ENCODE measurements at places on chromosomes 12 and 14. TPM values are rescaled to one million over a fixed set of nuclear protein-coding genes. Genes with fewer than 3 reads are reported as not detected.

DNA sequence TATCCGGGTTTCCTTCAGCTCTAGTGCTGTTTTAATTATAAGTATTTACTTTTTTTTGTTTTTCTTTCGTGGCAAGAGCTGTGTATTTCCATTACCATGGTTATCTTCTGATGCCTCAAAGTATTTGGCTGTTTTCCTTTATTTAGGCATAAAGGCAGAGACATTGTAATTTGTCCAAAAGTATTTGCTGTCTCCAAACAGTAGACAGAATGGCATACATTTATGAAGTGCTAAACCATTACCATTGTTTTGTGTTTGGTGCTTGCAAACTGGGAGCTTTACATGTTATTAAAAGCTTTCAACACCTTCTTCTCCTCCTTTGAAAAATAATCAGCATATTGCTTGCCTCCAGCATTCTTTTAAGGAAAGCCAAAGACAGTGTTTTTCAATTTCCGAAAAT is 46.3 kb downstream of the FLRT2 start:
- DNase-seq, result no peak

The STYK1 gene
- total RNA-seq, result 0.89 TPM

The SOAT2 gene
- total RNA-seq, result 2.9 TPM

The TEX52 gene
- not detected for total RNA-seq

GRCh38 chr12:73665193-73665592 is 872.4 kb upstream of the ATXN7L3B start:
- DNase-seq, result no peak

The CIT gene
- total RNA-seq, result 1.6 TPM

DNA sequence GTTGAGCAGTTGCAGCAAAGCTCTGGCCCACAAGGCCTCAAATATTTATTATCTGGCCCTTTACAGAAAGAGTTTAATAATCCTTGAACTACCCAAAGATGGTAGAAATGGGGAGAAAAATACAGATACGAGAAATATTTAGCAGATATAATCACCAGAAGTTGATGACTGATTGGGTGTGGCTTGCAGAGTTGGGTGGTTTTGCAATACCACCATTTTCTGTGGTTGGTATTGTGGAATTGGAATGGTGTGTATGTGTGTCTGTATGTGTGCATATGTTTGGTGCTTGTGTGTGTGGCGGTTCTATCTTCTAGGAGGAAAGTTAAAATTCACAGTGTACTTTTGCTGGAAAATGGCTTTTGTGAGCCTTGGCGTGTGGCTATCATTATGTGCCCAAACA is 85.4 kb upstream of the MANSC4 start:
- DNase-seq, result no peak

The IL31 gene
- not detected for total RNA-seq

DNA sequence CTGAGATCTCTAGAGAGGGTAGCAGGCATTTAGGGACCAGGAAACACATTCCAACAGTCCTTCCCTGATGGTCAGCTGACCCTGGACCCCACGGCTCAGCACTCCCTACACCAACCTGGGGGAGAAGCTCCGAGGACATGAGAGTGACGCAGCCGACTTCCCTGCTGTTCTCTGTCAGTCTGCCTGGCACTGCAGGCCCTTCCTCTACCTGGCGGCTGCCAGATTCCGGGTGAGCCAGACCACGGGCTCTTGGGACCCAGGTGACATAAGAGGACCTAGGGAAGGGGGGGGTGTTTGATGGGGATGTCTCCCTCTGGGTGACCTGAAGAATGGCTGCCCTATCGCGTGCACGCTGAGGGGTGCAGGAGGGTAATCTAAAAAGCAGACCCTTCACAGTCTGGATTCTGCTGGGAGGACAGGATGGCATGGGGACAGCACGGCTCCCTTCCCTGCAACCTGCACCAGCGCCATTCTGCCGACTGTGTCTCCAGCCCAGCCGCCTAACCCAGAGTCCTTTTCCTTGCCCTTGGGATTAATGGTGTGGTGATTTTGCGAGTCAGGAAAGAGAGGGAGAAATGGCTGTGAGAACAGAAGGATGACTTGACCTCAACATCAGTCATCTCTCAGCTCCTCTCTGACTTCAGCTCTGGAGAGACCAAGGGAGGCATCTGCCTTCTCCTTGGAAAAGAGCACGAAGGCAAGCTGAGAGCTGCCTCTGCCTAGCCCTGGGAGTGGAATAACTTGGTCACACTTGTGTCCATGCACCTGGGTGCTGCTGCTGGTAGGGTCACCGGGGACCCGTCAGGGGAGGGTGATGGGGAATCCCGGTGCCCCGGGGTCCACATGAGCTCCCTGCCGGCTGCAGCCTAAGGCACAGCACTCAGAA is 158.5 kb downstream of the CALM1 start:
- no peak for DNase-seq
